ENCODE measurements at places on chromosomes 7 and 10.

DNA sequence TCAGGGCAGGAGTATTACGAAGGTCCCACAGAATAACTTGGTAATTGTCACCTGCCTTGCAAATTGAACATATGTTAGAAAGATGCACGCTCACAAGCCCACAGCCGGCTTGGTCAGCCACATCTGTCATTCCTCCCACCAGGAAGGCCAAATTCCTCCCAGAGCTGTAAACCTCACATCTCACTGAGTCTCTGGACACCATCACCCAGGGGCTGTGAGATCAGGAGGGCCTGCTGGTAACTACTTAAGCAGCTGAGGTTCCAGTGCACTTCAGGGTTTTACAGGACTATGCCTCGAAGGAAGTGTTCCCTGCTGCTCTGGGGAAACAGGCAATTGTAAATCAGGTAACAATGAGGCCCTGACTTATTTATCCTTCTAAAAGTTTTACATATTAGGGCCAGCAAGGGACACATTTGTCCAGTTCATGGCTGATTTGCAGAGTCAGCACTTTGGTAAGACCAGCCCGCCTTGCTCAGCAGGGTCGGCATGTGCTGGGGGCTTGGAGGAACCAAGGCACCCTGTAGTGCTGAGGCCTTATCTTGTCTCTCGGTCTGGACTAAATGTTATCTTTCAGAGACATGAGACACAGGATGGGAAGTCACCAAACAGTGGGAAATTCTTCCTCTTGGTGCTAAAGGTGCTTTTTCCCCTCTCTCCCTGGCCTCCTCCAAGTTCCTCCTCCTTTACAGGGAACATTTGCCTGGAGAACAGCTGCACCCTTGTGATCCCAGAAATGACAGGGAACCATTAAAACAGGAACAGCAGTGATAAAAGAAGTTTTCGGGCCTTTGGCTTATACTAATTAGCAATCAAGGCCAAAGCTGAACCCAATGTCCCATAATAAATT lies 34.3 kb downstream of the PYROXD2 start:
- no peak for DNase-seq

- no peak for DNase-seq
Measured at GRCh38 chr7:130144312-130145171, 60.7 kb downstream of the TMEM209 start.

DNA sequence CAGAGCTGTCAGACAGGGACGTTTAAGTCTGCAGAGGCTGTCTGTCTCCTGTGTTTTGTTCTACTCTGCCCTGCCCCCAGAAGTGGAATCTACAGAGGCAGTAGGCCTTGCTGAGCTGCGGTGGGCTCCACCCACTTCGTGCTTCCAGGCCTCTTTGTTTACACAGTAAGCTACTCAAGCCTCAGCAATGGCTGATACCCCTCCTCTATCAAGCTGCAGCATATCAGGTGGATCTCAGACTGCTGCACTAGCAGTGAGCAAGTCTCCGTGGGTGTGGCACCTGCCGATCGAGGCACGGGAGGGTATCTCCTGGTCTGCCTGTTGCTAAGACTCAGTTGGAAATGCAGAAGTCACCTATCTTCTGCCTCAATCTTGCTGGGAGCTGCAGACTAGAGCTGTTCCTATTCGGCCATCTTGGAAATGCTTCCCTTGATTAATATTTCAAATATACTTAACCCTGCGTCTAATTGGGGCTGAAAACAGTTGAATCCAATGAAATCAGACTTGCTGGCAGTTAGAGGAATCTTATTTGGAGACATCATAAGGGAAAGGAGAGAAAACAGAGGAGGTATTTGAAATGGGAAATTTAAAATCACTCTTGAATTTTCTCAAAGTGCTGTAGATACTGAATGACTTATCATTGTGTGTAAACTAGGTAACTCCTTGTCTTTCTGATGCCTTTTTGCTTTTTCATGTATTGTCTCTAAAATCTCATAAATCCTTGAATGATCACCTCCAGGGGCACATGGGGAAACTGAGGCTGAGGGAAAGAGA lies 13.8 kb upstream of the CYP3A5 start:
- DNase-seq: no peak

GRCh38 chr10:110216942-110217661 lies 9.7 kb downstream of the MXI1 start:
- DNase-seq: no peak

- DNase-seq: no peak
Measured at GRCh38 chr7:152615031-152615741, 60.8 kb downstream of the XRCC2 start.

DNA sequence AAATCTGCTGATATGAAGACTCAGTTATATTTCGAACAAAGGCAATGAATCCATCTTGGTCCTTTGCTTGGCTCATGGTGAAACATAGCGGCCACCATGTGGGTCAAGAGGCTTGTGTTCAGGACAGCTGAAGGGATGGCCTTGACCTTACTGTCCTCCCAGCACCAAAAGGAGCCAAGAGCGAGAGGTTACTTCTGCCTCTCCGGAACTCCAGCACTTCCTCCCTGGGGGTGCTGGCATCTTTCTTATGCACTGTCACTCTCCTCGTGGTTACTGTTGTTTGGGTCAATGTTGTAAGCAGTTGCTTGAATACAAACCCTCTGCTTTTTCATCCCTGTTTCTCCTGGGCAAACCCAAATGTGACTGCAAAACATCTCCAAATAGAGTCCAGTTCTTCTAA lies 100.6 kb downstream of the RBM20 start:
- DNase-seq: no peak

DNA sequence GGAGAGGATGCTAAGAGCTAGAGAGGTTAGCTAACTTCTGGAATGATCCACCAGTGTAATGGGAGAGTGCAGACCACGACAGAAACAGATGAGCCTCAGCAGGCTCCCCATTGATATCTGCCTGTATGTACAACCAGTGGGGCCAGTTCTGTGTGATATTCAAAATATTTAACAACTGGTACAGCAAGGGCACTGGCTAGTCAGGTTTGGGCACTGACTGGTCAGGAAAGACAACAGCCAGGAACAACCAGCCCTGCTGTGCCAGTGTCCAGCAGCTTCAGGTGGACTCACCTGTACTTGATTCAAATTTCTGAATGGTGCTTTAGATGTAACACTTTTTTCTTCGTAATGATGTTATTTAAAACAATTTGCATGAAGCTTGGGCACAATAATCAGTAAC lies 5.9 kb upstream of the TRIL start:
- DNase-seq: no peak

- DNase-seq: no peak
Measured at GRCh38 chr7:28755255-28755654, 202.9 kb downstream of the TRIL start.

- DNase-seq: no peak
Measured at GRCh38 chr7:83550100-83550499, 98.8 kb downstream of the SEMA3E start.

DNA sequence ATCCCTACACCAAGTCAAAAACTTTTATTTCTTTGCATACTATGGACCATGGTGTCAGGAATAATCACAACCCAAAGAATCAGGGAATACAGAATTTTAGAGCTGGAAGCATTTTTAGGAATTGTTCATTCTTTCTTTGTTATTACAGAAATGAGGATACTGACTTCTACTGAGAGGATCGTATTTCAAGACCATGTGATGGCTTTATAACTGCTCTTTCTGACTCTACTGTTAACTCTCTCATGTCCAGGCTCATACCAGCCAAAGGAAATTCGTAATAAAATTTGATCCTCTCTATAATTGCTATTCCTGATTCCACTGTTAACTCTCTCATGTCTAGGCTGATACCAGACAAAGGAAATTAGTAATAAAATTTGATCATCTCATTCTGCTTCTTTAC lies 1050.9 kb upstream of the C7orf33 start:
- DNase-seq: no peak

DNA sequence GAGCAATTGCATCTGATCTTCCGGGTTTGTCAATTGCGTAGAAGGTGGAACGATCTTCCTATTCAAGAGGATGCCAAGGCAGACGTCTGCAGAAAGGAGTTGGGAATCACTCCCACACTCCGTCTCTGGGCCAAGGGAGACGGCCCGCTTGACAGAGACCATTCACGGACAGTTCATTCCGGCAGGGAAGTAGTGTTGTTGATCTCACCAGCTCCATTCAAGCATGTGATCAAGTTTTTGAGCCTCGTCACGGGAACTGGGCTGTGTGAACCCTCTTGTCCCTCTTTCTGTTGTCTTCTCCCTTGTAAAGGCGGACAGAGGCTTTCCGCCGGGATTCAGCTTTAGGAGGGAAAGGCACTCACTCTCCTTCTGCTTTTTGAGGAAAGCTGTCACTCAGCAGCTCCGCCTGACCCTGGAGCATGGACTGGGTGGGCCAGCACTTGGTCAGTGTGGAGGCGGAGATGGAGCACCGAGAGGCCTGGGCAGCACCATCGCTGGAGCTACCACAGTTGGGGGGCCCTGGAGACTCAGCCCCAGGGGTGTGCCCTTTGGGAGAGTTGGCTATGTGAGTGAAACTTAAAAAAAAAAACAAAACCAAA lies 44.9 kb downstream of the SPDYE5 start:
- DNase-seq: no peak

- DNase-seq: no peak
Measured at GRCh38 chr7:106518967-106519366, 142.0 kb downstream of the CCDC71L start.

DNA sequence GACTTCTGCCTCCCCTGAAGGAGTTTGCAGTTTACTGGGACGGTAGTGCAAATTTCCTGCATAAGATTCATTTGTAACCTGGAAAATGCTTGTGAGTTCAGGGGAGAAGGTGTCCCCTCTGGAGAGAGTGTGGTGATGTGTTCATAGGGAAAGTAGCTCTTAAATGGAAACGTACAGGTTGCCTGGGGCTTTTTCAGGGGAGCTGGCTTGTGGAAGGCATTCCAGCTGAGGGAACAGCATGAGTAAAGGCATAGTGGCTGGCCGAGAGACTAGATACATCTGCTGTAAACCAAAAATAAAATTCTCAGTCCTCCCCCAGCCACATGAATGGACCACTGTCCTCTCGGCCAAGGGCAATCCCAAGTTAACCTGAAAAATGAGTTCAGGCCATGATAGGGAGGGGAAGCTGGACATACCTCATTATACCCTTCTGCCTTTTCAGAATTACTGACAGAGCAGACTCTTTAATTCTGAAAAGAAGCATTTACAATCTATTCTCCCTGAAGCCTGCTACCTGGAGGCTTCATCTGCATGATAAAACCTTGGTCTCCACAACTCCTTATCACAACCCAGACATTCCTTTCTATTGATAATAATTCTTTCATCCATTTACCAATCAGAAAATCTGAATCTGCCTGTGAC lies 123.7 kb downstream of the GALNT17 start:
- no peak for DNase-seq

GRCh38 chr10:97157578-97158095 lies 28.1 kb downstream of the SLIT1 start:
- no peak for DNase-seq

DNA sequence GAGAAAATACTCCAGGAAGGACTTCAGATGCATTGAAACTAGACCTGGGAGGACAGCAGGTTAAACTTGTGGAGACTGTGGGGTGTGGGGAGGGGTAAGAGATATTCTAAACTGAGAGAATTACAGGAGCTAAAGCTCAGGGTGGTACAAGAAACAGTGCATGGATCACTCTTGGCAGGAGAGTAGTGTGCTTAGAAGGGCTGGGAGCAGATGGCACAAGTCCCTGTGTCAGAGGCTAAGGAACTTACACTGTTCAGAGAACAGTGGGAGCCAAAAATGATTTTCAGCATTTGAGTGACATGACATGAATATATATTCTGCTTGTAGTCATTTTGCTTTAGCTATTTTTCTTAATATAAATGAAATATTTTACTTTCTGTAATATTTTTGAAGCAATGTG lies 36.0 kb upstream of the LAMB1 start:
- DNase-seq: no peak

- no peak for DNase-seq
Measured at GRCh38 chr7:117124591-117125220, 171.4 kb downstream of the ST7 start.

- no peak for DNase-seq
Measured at GRCh38 chr7:78924581-78924980, 528.9 kb downstream of the MAGI2 start.

DNA sequence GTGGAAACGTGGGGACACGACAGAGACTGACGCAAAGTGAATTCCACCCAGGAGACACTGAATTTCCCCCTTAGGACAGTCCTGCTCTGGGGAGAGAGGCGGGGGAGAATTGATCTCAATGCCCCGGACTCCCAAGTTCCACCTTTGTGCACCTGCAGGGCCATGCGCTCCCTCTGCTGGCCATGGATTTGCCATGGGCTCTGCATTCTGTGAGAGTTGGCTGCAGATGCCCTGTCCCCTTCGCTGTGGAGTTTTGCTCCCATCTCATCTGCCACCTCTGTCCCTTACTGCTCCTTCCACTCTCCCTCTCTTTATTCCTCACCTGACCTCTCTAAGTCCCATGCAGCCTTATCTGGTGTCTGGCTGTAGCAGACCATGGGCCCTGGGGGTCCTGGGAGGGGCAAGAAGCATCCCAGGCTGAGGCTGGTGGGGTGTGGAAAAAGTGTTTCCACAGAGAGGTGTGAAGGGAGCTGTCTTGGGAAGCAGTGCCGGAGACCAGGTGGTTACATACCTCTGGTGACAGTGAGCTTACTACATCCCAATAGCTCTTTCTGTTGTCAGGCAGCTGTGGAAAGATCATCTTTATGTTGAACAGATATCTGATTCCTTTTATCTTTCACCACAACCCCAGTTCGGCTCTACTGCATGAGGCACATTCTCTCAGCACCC lies 14.3 kb downstream of the GHRHR start:
- no peak for DNase-seq

DNA sequence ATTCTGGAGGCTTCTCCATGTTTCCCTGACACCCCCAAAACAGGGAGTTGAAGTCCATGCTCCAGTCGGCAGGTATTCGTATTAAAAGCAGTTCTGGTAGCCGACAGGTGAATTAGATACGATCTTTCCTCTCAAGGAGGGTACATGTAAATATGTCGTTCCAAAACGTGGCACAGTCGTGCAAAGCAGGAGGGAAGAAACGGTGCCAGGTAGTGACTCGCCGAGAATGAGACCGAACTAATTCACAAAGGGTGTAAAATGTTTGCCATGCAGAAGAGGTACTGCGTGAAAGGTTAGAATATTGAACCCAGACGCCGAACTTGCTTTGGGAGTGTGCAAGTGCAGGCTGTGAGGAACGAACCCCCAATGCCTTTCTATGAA lies 483 bp downstream of the EDRF1 start:
- DNase-seq: no peak
